NCI-H1436 (cell line): ENCODE measurements at places on chromosomes 3 and 15.

- no peak for DNase-seq
These were observed 1.4 kb downstream of the PLSCR1 start for GRCh38 chr3:146542978-146543377.

GRCh38 chr3:102718651-102719050 is 283.8 kb downstream of the ZPLD1 start:
- no peak for DNase-seq

DNA sequence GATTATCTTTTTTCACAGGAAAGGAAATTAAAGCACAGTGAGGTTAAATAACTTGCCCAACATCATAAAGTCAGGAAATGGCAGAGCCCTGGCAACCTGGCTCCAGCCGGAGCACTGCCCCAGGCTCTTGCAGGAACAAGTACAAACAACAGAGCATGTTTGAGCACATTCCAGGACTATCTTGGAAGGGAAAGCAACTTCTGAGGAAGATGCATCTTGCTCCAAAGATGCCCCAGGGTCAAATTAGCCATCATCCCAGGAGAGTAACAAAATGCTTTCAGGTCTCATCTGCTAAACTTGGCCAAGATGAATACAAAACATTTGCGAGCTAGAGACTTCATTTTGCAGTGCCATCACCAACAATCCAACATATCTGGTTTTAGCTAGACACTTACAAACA is 162.4 kb upstream of the LRRN1 start:
- no peak for DNase-seq

GRCh38 chr3:195004512-195005250 is 266.3 kb downstream of the XXYLT1 start:
- DNase-seq: no peak

- DNase-seq: no peak
These were observed 141.2 kb downstream of the HCN4 start for GRCh38 chr15:73227433-73228056.

DNA sequence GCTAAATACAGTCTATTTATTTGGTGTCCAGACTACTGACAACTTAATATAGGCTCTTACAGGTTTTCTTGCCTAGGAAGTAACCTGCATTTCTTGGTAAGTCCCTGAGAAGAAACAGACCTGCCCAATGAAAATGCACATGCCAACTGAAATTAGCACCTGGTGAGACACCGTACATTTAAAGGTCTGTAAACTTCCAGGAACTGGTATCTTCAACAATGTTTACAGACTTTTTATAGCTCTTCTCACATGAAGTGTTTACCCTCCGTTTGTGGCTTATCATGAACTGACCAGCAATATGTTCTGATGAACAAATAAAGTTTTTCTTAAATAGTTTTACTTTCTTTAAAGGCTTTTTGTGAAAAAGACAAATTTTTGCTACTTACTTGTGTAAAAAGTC is 93.3 kb downstream of the PCCB start:
- no peak for DNase-seq

GRCh38 chr3:183548262-183548769 is 7.2 kb downstream of the KLHL6 start:
- no peak for DNase-seq

DNA sequence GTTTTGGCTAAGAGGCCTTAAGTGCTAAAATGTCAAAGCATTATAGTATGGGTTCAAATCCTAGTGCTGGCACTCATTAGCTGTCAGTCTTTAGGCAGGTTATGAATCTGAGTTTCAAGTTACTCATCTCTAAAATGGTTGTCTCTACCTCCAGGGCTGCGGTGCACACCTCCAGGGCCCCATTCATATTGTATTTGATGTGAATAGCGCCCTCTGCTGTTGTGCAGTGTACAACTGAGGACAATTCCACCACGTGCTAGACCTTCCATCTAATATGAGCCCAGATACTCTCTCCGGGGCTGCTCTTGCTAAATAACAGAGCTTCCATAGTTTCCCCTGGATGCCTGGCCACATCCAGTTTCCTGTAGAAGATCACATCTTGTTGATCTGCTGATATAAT is 54.3 kb downstream of the OXNAD1 start:
- no peak for DNase-seq

- DNase-seq: no peak
These were observed 97.6 kb downstream of the TPRG1 start for GRCh38 chr3:189269365-189269764.

DNA sequence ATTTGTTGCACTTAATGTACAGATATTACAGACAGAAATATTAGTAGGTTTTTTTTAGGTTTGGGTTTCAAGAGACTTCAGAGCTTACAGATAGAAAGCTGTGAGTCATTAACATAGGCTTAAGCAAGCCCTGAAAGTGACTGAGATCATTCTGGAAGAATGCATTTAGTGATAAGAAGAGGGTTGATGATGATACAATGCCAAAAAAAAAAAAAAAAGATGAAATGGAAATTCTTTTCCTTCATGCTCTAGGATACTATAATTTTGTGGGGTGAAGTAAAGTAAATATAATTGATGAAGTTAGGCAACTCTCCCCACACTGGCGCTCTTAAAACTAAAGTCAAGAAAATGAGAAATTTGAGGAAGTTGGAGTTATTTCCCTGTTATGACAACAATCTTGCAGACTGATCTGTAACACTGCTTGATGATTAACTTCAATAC is 169.4 kb upstream of the ZNF385D start:
- DNase-seq: no peak

DNA sequence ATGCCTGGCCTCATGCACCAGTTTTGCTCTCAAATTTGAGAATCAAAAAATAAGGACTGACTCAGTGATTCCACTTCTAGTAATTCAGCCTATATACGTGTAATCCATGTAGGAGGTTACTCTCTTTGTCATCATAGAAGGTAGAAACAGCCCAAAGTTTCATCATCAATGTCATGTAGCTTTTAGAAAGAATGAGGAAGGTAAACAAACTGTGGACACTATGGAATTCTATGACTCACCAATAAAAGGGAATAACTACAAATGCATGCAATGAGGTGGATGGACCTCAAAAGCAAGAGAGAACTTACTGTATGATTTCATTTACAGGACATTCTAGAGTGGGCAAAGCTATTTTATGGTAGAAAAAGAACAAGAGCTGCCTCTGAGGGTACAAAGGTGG is 93.2 kb upstream of the LRIG1 start:
- no peak for DNase-seq

DNA sequence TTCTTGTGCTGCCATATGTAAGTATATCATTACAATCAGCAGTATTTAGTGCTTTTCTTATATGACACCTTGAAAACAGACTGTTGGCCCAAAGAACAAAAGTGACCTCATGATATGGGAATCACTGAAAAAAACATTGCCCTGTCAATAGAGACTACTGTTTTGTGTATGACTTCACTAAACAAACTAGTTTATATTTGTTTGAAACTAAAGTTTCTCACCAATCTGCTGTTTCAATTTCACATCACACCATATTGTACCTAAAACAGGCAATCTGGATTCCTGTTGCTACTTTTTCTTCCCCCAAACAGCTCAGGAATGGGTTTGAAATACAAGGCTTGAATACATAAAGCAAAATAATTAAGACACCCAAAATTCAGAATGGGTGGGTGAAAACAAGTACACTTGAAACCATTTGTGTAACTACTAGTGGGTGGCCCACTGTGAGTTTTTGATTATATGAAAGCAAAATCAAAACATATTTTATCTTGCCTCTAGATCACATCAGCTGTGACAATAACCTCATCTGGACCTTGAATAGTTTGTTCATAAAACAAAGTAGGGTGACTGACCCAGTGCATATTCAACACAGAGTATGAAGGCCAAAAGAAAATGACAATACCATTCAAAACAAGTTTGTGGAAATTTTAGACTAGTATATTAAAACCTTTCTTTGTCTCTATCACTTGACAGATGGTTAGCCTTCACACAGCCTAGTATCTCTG is 5.9 kb downstream of the ZBTB20 start:
- DNase-seq: no peak

- DNase-seq: no peak
These were observed 274.5 kb upstream of the MANF start for GRCh38 chr3:51110586-51110985.

GRCh38 chr3:76206346-76206745 is 421.0 kb upstream of the ZNF717 start:
- DNase-seq: no peak

DNA sequence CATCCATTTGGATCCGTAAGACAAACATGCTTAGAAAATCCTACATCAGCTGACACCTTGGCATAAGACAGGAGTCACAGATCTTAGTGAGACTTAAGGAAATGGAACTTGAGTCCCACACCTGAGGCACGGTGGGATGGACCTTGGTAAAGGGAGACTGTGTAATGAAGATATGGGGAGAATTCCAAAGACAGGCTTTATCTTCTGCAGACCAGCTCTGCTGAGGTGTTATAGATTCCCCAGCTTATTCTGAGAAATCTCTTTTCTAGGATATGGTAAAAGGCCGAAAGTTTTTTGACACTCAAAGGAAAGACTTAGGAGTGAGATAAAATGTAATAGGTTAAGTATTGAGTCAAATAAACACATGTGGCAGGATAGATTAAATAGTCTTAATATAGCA is 8.3 kb upstream of the MTMR10 start:
- DNase-seq: no peak

DNA sequence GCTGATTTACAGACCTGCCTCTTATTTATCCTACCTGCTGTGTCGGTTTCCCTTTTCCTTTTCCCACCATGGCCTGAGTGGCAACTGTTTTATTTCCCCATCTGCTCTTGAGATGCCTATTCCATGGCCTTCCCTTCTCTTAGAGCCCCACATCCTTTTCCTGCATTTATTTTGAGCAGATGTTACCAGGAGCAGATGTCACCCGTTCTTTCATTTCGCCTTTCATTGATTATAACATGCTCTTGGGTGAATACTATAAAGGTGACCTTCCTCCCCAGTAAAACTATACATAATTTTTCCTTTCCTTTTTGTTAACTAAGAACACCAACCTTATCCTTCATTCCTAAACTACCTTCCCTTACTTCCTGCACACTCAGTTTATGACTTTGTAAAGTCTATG is 8.5 kb upstream of the P2RY1 start:
- no peak for DNase-seq

DNA sequence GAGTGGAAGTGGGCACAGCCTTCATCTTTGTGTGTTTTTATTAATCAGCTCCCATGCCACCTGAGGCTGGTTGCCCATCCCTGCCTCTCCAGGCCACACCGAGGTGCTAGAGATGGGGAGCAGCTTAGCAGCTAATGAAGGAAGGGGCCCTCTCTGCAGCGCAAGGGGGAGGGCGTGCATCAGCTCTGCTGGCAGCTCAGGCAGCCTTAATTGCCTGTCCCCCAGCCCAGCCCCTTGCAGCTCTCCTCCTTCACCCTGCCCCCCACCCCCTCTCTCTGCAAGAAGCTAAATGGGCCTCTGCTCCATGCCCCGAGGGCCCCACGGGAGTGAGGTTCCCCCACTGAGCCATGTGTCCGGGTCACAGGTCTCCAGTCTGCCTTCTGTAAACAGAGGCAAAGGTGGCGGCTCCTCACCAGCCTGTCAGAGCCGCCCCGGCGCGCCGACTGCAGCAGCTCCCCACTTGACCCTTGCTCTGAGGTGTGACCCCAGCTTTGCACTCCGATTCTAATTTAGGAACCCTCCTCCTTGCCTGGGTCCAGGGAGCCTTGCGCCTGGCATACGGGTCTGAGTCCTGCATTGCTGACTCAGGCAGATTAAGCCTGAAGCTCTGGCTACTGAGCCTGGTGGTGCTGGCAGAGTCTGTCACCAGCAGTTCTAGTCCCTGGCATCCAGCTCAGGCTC is 27.9 kb upstream of the NTRK3 start:
- no peak for DNase-seq

- DNase-seq: no peak
These were observed 658.3 kb downstream of the TUSC7 start for GRCh38 chr3:117367861-117368260.

DNA sequence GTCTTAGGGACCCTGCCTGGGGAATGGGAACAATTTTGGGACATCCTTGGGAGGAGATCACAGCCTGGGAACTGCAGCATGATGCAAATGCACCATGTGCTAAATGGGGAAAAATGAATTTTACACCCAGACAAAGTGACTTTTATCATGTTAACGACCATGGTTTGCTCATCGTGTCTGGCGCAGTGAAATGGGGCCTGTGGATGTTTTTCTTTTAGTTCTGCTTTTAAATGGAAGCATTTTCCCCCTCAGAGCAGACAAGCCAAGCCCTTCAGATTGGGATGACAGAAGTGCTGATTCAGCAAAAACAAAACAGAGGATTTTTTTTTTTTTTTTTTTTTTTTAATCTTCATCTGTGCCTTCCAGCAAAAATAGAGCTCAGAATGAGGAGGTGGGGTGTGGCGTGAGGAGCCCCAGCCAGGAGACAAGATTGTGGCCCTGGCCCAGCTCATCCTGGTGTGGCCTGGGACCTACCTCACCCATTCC is 14.3 kb upstream of the CACNA2D2 start:
- no peak for DNase-seq

- no peak for DNase-seq
These were observed 67.8 kb upstream of the CHRNB4 start for GRCh38 chr15:78708713-78709260.

GRCh38 chr3:56915966-56916586 is 114.3 kb upstream of the ARHGEF3 start:
- no peak for DNase-seq

DNA sequence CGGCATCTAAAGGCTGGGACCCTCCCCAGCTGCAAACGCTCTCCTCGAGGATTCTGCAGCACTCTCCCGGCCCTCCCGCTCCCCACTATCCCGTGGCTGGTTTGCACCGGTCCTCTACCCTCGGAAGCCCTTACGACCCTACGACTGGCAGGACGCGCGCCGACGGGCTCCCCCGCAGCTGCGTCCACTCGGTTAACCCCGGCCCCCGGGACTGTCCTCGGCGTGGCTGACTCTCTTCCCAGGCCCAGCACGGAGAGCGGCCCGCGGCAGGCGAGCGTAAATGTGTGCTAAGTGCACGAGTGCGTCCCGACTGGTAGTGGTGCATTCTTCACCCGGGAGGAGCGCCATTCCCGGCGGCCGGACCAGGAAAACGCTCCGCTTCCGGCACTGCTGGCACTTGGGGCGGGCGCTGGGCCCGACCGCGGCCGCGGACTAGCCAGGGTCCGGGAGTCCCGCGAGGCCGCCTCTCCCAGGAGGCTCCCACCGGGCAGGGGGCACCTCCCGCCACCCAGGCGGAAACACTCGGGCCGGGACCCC is 508 bp downstream of the GORASP1 start:
- DNase-seq: no peak

DNA sequence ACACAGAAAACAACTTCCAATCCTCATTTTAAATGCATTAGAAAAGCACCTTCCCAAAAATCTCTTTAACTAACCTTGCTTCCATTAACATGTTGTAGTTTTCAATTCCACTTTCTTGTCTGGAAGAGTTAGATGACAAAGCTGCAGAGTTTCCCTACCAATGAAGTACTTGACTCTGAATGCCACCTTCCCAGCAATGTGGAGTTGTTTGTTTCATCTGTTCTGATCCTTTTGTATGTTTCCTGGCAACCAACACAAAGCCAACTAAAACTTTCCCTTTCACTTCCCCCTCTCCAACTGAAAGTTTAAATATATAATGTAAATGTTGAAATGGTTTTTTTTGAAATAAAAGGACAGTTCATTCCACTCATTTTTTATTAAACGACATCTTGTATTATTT is at the start of gene WDR49:
Gene WDR49, minus strand, starts transcription at position 183 of the 400 bp plus-strand sequence. CDS start 517 bp downstream, outside the sequence.
- no peak for DNase-seq

- no peak for DNase-seq
These were observed 5.5 kb downstream of the ADAMTSL3 start for GRCh38 chr15:83659417-83659812.

GRCh38 chr15:79194386-79194785 is 88.1 kb upstream of the ANKRD34C start:
- no peak for DNase-seq

- no peak for DNase-seq
These were observed 38.7 kb upstream of the FBN1 start for GRCh38 chr15:48683991-48684765.
